Stimulated activated CD4-positive, alpha-beta T cell treated with anti-CD3 and anti-CD28 coated beads, Interleukin-1b, Interleukin-23, amount 100 ng/mL, for 1 hour (primary cell): ENCODE measurements at places on chromosomes 6 and 20.
A peak's percentile ranks its signal among the peaks of the same experiment; 100 is the strongest.

- DNase-seq, result no peak
Observed at GRCh38 chr6:52330470-52330869, 31.5 kb upstream of the PAQR8 start.

DNA sequence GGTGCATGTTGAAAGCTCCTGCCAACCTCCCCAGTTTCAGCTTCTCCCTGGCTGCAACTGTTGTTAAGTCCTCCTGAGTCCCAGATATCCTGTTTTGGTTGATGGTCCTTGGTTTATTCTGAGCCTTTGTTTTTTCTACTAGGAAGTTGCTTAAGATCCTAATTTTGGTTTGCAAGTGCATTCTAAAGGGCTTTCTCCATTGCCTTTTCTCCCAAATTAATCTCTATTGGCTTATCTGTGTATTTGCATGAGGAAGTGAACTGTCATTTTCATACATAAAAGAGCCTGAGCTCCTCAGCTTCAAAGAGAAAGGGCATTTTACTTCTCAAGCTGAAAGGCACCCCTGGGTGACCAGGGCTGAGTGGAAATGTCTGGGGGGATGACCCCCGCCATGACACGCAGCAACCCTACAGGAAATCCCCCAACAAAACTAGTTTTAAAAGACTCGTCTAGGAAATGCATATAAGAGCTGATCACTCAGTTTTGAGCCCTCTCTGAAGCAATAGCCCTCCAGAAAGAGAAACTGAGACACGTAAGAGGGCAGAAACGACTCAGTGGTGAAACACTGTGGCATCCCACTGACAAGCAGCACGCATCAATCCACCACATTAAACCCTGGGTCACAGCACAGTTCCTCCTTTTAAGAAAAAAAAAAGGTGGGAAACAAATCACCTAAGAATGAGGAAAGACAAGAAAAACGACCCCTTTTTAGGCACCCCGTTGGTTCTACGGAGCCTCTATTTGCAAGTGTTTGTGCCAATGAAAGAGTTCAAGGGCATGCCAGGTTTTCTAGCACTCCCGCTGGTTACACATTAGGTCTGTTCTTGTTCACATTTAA is 140.9 kb downstream of the THBS2 start:
- DNase-seq, result no peak

- no peak for DNase-seq
Observed at GRCh38 chr6:35258858-35259193, 709 bp upstream of the ZNF76 start.

DNA sequence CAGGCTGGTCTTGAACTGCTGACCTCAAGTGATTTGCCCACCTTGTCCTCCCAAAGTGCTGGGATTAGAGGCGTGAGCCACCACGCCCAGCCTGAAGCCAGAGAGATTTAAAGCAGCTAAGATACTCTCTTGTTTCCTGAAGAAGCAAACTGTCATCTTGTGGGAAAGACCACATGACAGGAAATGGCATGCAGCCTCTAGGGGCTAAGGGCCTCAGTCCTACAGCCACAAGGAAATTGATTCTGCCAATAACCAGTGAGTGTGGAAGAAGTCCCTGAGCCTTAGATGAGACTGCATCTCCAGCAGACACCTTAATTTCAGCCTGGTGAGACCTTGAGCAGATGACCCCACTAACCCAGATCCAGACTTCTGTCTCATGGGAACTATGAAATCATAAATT is 40.9 kb downstream of the KIZ start:
- DNase-seq, result no peak

DNA sequence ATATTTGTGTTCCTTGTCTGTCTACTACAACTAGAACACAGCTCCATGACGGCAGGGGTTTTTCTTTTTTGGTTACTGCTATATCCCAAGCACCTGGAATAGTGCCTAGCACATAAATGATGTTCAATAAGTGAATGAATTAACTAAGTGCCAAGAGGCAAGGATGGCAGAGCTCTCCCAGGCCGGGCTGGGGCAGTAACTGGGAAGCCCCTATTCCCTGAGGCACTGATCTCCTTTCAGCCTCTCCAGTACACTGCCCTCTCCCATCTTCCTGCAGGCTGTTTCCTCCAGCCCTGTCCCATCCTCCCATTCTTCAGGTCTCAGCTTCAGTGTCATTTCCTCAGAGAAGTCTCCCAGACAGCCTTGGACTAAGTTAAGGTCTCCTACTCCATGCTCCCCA is 29.0 kb upstream of the SPDEF start:
- no peak for DNase-seq

- DNase-seq, result no peak
Observed at GRCh38 chr6:107638493-107638892, 148.6 kb downstream of the SOBP start.

GRCh38 chr20:40682104-40682981 is 6.7 kb downstream of the MAFB start:
- DNase-seq, result no peak

DNA sequence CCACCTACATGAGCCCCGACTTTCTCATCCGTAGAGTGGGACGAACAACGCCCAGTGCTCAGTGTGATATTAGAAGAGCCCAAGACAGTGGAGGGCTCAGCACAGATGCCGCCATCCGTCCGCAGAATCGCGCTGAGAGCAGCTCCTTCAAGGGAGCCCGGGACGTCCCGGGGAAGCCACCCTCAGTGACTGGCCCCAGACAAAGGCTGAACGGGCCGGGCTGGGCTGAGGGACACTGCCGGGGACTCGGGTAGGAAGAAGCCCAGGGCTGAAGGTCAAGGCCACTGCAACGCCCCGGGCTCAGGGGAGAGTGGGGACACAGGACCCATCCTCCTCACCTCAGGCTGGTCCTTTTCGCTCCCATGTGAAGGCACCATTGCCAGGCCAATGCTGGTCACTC is 12.8 kb upstream of the CHRNA4 start:
- no peak for DNase-seq

- no peak for DNase-seq
Observed at GRCh38 chr6:25147223-25147622, 132.0 kb upstream of the CARMIL1 start.

GRCh38 chr6:161079566-161080262 is 88.1 kb downstream of the MAP3K4 start:
- peak; percentile 28 for DNase-seq

DNA sequence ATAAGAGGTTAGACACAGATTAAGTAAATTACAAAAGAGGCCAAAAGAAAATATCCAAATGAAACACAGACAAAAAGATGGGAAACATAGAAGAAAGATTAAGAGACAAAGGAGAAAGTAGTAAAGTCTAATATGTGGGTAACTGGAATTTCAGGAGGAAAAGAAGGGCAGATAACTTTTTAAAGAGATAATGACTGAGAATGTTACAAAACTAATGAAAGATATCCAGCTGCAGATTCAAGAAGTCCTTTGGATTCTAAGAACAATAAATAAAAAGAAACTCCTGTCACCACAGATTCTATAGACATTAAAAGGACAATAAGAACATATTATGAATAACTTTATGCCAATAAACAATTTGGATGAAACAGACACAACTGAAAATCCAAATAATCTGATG is 90.1 kb downstream of the WASF1 start:
- DNase-seq, result no peak

DNA sequence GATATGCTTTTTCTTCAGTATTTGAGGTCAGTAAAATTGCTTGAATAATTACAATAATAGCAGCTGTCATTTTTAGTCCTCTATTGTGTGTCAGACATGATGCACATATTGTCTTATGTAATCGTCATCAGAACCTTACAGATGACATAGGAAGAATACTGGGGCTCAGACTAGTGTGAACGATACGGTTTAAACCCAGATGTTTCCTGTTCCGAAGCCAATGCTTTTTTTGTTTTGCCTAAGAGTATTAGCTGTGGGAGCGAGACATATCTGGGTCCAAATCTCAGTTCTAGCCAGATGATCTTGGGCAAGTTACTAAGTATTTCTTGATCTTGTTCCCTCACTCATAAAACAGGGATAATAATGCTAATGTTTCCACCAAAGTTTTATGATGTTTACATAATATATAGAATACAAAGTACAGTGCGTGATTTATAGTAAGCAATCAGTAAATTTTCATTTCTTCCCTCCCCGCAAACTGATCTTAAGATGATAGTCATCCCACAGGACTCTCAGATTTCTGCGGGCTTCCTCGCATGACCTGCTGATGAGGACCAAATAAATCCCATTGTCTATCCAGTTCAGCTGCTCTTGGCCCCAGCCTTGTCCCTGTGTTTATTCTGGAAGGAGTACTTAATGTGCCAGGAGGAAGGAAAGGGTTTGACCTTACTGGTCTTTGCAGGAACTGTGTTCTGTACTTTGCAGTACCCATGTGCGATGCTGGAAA is 98.2 kb downstream of the CAP2 start:
- no peak for DNase-seq

DNA sequence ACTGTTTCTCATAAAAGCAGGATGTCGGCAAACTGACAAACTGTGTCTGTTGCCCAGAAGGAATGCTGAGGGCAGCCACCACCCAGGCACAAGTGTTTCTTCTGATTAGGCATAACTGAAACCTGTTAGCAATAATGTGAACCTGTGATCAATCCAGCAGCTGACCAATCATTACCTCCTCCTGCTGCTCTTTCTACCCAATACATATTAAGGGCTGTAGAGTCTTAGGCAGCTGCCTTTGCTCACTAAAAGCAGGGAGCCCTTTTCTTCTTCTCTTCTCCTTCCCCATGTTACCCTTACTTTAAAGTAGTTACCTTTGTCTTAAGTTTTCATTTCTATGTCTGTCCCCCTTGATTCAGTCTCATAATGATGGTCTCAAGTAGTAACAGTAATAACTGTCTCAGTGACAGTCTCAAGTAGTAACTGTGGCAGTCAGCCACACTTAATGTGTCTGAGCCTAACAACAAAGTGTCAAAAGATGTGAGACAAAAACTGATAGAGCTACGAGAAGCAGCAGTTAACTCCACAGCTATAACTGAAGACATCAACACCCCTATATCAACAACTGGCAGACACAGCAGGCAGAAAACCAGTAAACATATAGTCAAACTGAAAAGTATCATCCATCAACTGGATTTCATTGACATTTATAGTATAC is 37.0 kb downstream of the RANBP9 start:
- DNase-seq, result no peak

- no peak for DNase-seq
Observed at GRCh38 chr6:41256383-41256782, 28.2 kb downstream of the TREML4 start.

- no peak for DNase-seq
Observed at GRCh38 chr6:169034516-169035167, 219.0 kb downstream of the THBS2 start.

GRCh38 chr20:29427201-29428060 is 1830.0 kb upstream of the DEFB115 start:
- DNase-seq, result no peak

DNA sequence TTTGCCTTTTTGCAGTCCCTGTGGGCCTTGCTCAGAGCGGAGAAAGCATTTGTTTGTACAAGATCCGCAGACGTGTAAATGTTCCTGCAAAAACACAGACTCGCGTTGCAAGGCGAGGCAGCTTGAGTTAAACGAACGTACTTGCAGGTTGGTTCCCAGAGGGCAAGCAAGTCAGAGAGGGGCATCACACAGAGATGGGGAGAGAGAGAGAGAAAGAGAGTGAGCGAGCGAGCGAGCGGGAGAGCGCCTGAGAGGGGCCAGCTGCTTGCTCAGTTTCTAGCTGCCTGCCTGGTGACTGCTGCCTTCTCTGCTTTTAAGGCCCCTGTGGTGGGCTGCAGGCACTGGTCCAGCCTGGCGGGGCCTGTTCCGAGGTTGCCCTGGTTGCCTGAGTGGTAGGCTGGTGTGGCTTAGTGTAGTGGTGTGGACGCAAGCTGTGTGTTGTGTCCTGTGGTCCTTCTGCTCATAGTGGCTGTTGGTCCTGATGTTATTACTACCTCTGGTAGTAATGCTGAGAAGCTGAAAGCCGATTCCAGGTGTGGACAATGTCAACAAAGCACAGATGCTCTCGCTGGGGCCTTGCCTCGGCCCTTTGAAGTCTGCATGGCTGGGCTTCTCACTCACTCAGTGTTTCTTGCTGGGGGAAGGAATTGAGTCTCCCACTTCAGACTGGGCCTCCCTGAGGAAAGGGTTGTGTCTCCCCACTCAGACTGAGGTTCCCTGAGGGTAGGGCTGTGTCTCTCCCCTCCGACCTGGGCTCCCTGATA is 12.1 kb downstream of the VEGFA start:
- no peak for DNase-seq

DNA sequence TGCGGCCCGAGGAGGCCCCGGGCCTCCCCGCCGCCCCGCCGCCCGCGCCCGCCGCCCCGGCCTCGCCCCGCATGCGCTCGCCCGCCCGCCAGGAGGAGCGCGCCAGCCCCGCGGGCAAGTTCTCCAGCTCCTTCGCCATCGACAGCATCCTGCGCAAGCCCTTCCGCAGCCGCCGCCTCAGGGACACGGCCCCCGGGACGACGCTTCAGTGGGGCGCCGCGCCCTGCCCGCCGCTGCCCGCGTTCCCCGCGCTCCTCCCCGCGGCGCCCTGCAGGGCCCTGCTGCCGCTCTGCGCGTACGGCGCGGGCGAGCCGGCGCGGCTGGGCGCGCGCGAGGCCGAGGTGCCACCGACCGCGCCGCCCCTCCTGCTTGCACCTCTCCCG is 1.5 kb downstream of the FOXQ1 start:
- DNase-seq, result no peak

DNA sequence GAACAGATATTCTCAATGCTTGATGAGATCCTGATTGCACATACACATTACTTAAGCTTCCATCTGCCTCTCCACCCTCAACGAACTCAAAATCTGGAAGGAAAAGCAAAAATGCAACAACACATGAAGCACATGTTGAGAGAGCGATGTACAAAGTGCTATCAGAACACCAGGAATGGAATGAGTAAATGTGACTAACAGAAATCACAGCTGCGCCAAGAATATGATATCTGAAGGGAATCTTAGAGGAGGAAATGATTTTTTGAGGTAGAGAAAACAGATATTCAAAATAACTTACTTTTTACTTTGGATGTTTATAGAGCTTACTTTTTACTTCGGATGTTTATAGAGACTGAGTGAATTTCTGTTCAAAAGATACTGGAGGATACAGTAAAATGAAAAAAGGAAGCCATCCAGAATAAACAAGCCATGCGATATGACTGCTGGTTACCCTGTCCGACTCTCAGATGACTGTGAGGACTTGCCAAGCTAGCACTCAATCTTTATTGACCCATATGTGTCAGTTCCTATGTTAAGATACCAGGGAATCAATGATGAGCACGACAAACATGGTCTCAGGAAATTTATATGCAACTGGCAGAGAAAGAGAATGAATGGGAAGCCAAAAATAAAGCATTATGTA is 102.0 kb downstream of the SMLR1 start:
- DNase-seq, result no peak
